ENCODE measurements at places on chromosomes 11 and 22. TPM values are rescaled to one million over a fixed set of nuclear protein-coding genes. Genes with fewer than 3 reads are reported as not detected.

DNA sequence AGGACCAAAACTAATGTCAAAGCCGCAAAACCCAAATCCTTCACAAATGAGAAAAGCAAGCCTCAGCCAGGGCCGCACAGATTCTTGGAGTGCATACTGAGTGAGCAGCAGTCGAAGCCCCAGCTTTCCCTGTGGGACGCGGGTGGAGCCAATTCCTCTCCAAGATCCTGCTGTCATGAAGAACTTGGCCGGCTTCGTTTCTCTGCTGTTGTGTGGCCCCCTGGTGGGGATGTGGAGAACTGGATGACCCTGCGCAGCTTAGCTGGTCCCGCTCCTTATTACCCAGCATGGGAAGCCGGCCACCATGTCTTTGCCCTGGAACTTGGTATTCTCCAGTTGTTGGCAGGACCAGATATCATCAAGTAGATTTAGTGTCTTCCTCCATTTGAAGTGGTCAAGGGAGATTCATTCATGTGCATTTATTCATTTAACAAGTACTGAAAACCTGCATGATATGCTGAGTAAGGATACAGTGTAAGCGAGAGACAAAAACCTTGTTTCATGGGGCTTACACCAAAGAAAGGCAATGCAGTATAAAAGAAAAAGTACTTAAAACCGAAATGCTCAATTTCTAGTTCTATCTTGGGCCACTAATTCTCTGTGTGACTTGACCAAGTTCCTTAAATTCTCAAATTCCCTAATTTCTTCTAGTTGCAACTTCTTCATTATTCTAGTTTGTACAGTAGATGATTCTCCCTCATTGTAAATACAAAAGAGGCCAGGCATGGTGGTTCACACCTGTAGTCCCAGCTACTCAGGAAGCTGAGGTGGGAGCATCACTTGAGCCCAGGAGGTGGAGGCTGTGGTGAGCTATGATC lies 56.7 kb upstream of the CRTAM start:
- peak; percentile 79 for DNase-seq
- H3K27me3 ChIP-seq = no peaks in the 10 kb centered on the region
- H3K27ac ChIP-seq = no peak overlapping the region
- H3K4me1 ChIP-seq = no peaks in the 10 kb centered on the region
- H3K36me3 ChIP-seq = no peaks in the 10 kb centered on the region

CD3G gene
- 0.19 TPM for total RNA-seq

GRCh38 chr11:103993507-103993906 lies 42.9 kb upstream of the DDI1 start:
- no peak for DNase-seq
- H3K27me3 ChIP-seq = no peaks in the 10 kb centered on the region
- H3K36me3 ChIP-seq = no peaks in the 10 kb centered on the region
- no peaks in the 10 kb centered on the region for H3K4me1 ChIP-seq

DNA sequence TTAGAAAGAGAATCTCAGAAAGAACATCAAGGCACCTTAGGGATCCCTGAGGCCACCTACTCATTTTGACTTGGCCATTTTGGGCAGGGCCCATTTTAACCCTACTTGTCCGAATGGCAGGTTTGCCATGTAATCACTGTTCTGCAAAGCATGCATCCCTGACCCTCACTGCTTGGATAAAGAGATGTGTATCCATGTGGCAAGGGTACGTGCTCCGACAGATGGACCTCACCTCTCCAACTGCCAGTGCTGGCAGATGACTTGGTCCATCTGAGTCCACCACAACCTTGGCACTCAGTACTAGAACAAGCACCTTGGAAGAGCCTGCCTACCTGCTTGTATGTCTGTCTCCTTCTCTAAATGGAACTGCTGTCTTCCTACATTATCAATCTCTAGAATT lies 139.4 kb downstream of the SPATA19 start:
- no peaks in the 10 kb centered on the region for H3K4me1 ChIP-seq
- no peaks in the 10 kb centered on the region for H3K36me3 ChIP-seq
- H3K27me3 ChIP-seq = peaks cover 4% of the 10 kb centered on the region
- no peak for DNase-seq
- no peak overlapping the region for H3K27ac ChIP-seq
- no peak overlapping the region for H3K4me3 ChIP-seq

EFEMP2 gene
- total RNA-seq = 5.2 TPM

DNA sequence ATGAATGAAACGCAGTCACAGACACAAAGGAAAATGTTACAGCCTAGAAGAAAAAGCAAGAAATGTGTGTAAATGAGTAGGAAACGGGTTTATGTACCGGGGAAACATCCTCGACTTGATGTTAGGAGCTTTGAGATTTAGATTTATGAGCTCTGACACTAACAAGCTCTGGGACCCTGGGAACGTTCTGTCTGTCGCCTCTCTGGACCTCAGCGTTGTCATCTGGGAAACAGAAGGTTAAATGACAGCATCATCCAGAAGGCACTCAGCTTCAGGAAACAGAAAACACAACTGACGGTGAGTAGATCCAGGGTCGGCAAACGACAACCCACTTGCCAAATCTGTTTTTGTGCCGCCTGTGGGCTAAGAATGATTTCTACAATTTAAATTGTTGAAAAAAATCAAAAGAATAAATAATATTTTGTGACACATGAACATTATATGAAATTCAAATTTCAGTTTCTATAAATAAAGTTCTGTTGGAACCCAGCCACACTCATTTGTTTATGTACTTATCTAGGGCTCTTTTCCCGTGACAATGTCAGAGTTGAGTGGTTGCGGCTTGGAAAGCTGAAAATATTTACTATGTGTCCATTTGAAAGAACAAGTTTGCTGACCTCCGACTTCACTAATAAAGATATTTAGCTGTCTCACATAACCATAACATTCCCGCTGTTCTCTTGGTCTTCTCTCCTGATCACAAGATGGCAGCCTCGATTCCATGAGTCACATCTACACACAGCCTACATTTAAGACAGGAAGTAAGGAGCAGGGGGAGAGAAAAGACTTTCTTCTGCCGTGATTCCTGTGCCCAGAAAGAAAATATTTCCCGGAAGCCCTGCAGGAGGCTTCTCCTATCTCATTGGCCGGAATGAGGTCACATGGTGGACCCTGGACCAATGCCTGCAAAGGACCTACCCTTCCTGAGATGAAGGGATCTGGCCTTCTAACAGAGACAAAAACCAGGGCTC lies 47.1 kb upstream of the SYT13 start:
- no peak for DNase-seq
- H3K4me1 ChIP-seq = no peaks in the 10 kb centered on the region
- H3K36me3 ChIP-seq = no peaks in the 10 kb centered on the region
- peak overlapping the region; percentile 41 for H3K27ac ChIP-seq

DNA sequence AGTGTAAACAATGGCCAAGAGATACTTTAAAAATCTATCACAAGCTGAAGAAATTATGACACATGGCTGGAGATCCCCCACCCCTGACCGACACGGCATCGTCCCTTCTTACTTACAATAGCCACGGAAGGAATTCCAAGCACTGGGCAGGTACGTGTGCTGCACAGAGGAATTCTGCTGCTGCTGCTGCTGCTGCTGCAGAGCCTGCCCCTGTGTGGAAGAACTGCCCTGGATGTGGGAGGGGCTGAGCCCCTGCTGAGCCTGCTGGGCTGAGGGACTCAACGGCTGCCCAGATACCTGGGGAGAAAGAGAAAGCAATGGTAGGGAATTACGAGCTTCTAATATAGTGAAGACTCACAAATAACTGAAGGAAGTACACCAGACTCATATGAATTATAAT lies 15.0 kb upstream of the NFRKB start:
- no peak for DNase-seq
- H3K27me3 ChIP-seq = no peaks in the 10 kb centered on the region
- H3K4me1 ChIP-seq = no peaks in the 10 kb centered on the region
- H3K36me3 ChIP-seq = peaks cover 5% of the 10 kb centered on the region

DNA sequence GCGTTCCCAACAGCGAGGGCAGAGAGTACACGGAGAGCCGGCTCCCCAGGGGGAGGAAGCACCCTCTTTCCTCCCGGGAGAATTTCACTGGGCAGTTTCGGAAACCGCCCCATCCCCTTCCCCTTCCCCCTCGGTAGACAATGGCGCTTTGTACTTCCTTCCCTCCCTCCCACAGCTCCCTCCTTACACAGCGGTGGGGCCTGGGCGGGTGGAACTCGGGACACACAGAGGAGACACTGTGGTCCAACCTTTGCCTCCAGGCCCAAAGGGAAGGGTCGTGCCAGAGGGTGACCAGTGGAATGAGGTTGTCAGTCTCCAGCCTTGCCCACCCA lies 4.3 kb downstream of the SMTN start:
- peaks cover 28% of the 10 kb centered on the region for H3K4me1 ChIP-seq
- no peaks in the 10 kb centered on the region for H3K27me3 ChIP-seq
- no peaks in the 10 kb centered on the region for H3K36me3 ChIP-seq
- peak overlapping the region; percentile 3 for H3K27ac ChIP-seq
- DNase-seq = no peak

Data from liver (tissue), 10 donors.